ENCODE measurements at places on chromosomes 2 and 18.

DNA sequence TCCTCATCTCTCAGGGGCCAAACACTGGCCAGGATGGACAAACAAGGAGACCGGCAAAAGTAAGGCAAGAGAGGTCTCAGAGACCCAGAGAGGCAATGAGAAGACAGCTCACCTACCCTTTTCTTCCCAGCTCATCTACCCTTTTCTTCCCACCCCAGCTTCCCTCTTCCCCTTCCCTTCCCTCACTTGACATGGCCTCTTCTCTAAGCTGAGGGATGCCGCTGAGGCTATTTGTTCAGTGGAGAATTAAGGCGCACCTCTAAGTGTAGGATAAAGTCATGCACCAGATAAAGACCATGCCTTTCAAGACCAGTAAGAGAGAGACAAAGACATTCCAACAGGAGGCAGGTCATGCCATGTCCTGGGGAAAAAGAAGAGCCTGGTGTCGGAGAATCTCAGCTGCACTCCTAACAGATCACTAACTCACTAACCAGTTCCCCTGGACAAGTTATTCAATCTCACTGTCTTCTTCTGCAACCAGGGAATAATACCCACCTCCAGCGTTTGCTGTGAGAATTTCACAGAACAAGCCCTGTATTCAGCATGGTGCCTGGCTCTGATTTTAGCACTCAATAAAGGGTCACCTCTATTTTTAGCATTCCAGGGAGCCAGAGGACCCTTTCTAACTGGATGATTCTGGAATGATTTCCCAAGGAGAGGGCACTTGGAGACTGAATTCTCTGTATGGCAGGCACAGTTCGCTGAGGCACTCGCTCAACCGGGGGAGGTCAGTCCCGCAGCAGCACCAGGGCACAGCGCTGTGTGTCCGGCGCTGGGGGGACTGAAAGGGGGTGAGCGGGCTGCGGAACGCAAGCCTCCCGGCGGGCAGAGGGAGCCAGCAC lies 3.0 kb upstream of the FOSL2 start:
- no peak for DNase-seq

GRCh38 chr2:199228887-199229819 lies 228.6 kb downstream of the SATB2 start:
- no peak for DNase-seq

DNA sequence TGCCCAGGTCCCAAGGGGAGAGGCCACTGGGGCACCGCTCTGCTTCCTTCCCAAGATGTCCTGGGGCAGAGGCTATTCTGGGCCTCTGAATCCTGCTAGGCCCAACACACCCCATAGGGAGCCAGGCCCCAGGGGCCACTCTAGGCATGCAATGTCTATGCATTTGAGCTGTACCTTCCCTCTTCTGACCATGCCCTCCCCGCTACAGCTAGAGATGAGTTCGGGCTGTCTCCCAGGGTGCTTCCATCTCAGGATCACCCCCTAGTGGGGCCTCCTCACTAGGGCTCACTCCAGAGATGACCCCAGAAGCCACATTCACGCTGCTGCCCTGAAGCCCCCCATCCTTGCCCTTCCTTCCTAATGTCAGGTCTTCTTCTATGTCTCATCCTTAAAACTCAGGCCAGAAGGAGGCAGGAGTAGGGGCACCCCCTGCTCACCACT lies 54.4 kb downstream of the TNS1 start:
- no peak for DNase-seq

GRCh38 chr2:68357605-68358337 lies 7.3 kb upstream of the PLEK start:
- DNase-seq, result peak; percentile 73

GRCh38 chr2:213016166-213016983 lies 135.0 kb downstream of the IKZF2 start:
- no peak for DNase-seq

- no peak for DNase-seq
Measured at GRCh38 chr18:23198217-23198845, 63.0 kb downstream of the CABLES1 start.

DNA sequence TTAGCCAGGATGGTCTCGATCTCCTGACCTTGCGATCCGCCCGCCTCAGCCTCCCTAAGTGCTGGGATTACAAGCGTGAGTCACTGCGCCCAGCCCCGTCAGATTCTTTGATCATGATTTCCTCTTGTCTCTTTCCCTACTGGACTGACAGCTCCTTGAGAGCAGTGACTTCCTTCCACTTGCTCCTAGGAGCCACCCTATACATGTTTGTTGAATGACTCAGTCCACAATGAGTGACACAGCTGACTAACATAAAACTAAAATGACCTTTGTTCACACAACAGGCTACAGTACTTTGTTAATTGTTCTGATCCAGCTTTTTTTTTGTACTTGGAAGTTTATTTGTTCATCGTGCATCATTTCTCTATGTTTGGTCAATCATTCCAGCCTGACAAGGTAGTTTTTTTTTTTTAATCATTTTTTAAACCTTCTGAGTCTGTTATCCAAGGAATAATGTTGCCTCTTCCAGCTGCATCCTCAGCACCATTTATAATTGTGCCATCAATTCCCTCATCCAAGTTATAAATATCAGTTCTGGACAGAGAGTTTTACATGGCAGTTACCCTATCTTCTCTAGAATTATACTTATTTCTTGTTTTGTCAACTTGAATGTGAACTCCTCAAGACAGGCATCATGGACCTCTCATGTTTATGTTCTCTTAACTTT lies 42.9 kb upstream of the TUBA3E start:
- no peak for DNase-seq

DNA sequence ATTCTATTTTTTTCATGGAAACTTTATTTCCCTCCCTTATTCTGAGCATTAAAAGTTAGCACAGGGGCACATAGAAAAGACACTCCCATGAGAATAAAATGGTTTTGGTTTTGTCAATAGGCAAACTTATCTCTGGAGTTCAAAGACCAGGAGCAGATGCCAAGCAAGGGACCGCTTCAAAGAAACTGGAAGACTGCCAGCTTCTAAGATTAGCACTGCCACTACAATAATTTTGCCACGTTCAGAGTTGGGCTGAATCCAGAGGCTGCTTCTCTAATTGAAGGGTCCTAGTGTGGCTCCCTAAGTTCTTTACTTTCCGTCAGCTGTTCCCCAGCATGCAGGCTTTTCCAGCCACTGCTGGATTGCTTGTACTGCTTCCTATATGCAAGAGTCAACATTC lies 681.0 kb upstream of the GCFC2 start:
- no peak for DNase-seq

- no peak for DNase-seq
Measured at GRCh38 chr2:88187927-88188326, 17.8 kb downstream of the THNSL2 start.

- no peak for DNase-seq
Measured at GRCh38 chr2:71617266-71617665, 163.9 kb downstream of the DYSF start.

GRCh38 chr2:113851640-113852039 lies 38.2 kb upstream of the ACTR3 start:
- DNase-seq, result peak; percentile 38

- peak; percentile 91 for DNase-seq
Measured at GRCh38 chr18:51211552-51211951, 14.1 kb upstream of the MEX3C start.

- DNase-seq, result no peak
Measured at GRCh38 chr2:9306911-9307310, 100.3 kb downstream of the ASAP2 start.

DNA sequence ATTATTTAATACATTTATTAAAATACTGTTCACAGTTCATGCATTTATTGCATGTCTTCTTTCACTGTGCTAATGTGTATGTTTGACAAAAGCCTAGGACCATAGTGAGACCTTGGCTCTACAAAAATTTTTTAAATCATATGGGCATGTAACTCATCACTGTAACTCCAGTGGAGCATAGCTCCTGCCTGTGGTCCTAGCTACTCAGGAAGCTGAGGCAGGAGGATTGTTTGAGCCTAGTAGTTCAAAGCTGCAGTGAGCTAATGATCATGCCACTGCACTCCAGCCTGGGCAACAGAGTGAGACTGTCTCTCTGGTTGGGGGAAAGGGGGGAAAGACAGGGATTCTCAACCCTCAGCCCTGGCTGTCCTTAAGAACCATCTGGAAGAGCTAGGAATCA lies 137.8 kb downstream of the PRKCE start:
- no peak for DNase-seq

DNA sequence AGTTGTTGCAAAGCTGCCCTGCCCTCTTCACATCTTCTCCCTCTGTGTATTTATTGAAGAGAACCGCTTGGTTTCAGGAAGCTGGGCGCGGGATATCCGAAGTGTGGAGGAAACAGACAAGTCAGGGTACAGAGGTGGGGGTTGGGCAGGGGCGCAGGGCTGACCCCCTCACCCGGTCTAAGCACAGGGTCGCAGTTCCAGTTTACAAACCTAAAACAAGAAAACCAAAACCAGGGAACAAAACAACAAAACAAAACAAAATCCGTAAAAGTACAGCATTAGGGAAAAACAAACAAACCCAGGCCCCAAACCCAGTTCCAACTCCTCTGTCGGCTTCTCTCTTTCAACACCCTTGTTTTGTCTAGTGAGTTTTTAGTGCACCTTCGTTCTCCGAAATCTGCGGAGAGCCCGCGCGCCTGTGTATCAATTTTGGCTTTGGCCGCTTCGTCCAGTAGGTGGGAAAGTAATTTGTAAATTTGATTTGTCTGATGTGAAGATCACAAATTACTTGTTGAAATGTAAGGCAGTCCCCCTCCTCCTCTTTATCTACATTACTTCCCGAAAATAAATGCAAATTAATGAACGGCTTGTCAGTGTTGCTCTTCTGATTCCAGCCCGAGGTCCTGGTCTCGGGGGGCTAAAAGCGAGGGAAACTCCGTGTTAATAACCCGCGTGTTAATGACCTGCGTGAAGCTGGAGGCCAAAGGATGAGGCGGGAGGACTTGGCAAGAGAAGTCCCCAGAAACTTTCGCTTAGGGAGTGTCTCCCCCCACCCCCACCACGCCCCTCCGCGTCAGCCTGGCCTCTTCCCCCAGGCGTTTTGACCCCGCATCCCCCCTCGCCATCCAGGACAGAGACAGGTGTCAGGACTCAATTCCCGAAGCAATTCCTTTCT lies 6.9 kb downstream of the OTX1 start:
- peak; percentile 13 for DNase-seq

DNA sequence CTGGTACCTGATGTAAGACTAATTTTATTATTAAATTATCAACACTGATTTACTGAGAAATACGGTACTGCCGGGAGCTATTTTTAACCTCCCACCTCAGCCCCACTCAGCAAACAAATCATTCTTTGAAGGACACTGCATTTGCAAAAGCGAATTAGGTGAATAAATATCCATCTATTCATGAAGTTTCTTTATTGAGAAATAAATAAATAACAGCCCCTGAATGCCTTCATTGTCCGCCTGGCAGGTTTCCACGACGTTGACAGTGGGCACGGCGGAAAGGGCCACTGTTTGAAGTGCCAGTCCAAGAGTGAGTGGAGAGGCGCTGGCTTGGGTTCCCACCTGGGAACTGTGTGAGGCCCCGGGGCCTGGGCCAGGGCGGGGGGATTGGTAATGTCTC lies 15.7 kb downstream of the C1QL2 start:
- DNase-seq, result no peak

GRCh38 chr18:5627776-5628511 lies 84.1 kb upstream of the EPB41L3 start:
- no peak for DNase-seq

DNA sequence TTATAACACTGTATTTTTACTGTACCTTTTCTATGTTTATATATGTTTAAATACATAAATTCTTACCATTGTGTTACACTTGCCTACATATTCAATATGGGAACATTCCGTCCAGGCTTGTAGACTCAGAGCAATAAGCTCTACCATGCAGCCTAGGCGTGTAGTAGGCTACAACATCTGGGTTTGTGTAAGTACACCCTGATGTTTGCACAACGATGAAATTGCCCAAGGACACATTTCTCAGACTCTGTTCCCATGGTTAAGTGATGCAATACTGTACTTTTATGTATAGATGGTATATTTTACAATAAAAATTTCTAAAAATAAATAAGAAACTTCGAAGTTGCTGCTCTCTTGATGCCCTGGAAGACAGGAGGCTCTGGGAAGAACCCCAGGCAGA lies 38.4 kb downstream of the YPEL5 start:
- DNase-seq, result peak; percentile 80

- DNase-seq, result no peak
Measured at GRCh38 chr18:35508746-35509338, 11.1 kb upstream of the INO80C start.

- DNase-seq, result no peak
Measured at GRCh38 chr2:71174207-71174606, 43.8 kb downstream of the MPHOSPH10 start.

- no peak for DNase-seq
Measured at GRCh38 chr2:44579837-44580230, 218.1 kb downstream of the CAMKMT start.

- DNase-seq, result no peak
Measured at GRCh38 chr2:95052307-95052706, 26.8 kb downstream of the MAL start.

GRCh38 chr2:172674034-172674967 lies 61.3 kb upstream of the RAPGEF4 start:
- peak; percentile 77 for DNase-seq

GRCh38 chr2:7014174-7014640 lies 97.0 kb downstream of the RNF144A start:
- peak; percentile 50 for DNase-seq

DNA sequence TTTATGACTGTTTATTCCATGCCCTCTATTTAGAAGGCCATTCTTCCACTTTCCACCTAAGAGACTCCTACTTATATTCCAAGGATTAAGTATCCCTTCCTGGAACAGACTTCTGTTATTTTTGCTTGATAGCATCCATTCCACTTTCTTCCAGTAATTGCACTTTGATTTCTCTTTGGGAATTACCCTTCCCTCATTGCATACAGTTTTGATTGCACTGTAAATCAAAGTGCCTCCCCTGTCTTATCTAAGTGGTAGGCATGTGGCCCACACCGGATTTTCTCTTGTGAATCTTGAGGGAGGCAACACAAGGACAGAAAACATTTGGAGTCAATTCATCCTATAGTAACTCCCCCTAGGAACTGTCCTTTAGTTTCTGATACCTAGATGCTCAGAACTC lies 120.4 kb downstream of the PDE11A start:
- DNase-seq, result no peak

GRCh38 chr2:79547568-79547967 lies 34.7 kb downstream of the CTNNA2 start:
- DNase-seq, result no peak

DNA sequence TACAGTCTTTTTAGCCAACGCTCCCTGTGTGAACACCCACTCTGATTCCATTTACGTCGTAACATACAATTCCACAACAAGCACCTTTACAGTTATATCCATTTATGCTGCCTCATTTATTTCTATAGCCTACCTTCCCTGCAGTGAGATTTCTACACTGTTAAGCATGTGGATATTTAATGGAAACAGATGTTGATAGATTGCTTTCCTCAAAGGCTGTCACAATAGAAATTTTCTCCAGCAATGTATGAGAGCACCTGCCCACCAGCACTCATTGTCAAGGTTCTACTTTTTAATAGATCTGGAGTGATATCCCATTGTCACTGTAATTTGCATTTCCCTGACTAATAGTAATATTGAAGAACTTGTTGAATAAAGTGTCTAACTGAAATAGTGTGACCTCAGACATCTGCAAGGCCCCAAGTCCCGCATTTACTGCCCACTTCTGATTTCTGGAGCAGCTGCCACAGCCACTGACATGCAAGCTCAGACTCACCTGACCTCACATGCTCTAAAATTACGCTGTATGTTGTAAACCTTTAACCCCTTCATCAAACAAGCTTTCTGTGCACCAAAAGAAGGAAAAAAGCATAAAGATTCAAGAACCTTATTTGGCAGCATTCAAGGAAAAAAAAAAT lies 295.1 kb downstream of the CNTNAP5 start:
- no peak for DNase-seq

All from suppressor macrophage treated with lipopolysaccharide for 1 hour (primary cell).